ENCODE measurements at places on chromosomes 12 and 14. TPM values are rescaled to one million over a fixed set of nuclear protein-coding genes. Genes with fewer than 3 reads are reported as not detected.

The PLEKHG7 gene
- not detected for total RNA-seq

The CCDC196 gene
- total RNA-seq, result not detected

The DENND5B gene
- 10.9 TPM for total RNA-seq

GRCh38 chr12:117284140-117284539 is 77.3 kb downstream of the NOS1 start:
- no peak for DNase-seq

The SERPINA9 gene
- total RNA-seq, result not detected

The DTX1 gene
- not detected for total RNA-seq

DNA sequence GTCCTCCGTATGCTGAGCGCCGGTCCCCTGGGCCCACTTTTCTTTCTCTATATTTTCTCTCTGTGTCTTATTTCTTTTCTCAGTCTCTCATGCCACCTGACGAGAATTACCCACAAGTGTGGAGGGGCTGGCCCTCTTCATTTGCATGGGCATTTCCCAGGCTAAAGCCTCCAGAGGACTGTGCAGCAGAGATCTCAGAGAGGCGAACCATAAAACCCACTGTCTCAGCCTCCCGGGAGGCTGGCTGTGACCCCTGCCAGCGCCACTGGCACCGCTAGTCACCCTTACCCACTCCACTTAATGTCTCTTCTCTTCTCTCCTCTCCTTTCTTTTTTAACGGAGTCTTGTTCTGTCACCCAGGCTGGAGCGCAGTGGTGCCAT is 7.1 kb upstream of the SERPINA9 start:
- DNase-seq, result no peak

DNA sequence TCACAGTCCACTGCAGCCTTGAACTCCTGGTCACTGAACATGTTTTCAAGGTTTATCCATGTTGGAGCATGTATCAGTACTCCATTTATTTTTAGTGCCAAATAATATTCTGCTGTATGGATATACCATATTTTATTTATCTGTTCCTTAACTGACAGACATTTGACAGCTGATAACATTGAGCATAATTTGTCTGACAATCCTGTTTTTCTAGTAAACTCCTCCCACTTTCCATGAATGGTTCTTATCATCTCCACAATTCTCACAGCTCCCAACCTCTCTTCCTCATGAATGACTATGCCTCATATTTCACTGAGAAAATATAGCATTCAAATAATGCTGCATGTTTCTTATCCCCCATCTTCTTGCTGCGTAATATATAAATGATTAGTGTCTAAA is 33.3 kb downstream of the COCH start:
- DNase-seq, result no peak

Measured in HFFc6 (cell line).